Body of pancreas (tissue), 4 donors: ENCODE measurements at places on chromosomes 3 and 15. TPM values are rescaled to one million over a fixed set of nuclear protein-coding genes. Genes with fewer than 3 reads are reported as not detected.

GRCh38 chr3:196263819-196264218 lies 23.7 kb downstream of the PCYT1A start:
- H3K27ac ChIP-seq = no peak overlapping the region
- H3K27me3 ChIP-seq = no peaks in the 10 kb centered on the region
- no peaks in the 10 kb centered on the region for H3K4me1 ChIP-seq
- DNase-seq = no peak
- H3K36me3 ChIP-seq = no peaks in the 10 kb centered on the region

GRCh38 chr15:74179101-74179841 lies 5.8 kb downstream of the ISLR start:
- DNase-seq = peak; percentile 59
- H3K36me3 ChIP-seq = no peaks in the 10 kb centered on the region
- no peaks in the 10 kb centered on the region for H3K27me3 ChIP-seq
- peaks cover 6% of the 10 kb centered on the region for H3K4me1 ChIP-seq

DNA sequence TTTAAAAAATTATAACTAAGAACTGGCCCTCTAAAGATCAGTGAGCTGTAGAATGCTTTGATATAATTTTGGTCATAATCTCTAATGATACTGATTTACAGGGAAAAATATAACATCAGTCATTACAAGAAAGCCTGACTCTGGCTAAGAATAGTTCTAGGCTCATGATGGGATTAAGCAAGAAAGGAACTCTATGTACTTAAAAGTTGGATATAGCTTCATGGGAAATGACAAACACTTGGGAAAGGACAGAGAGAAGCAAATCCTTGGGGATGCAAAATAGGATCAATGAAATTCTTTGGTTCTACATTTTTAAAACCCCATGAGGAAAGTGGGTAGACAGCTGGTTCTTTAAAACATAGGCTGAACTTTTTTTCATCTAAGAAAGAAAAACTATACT lies 472.7 kb upstream of the NR2F2 start:
- H3K4me3 ChIP-seq = no peak overlapping the region
- H3K27me3 ChIP-seq = no peaks in the 10 kb centered on the region

Gene MEX3B
- total RNA-seq = 0.52 TPM

Gene GMPS
- total RNA-seq = 20.2 TPM
